ENCODE measurements at places on chromosomes 1 and 21.
A peak's percentile ranks its signal among the peaks of the same experiment; 100 is the strongest.

GRCh38 chr1:9900142-9901043 is 9.7 kb downstream of the CTNNBIP1 start:
- DNase-seq, result no peak

DNA sequence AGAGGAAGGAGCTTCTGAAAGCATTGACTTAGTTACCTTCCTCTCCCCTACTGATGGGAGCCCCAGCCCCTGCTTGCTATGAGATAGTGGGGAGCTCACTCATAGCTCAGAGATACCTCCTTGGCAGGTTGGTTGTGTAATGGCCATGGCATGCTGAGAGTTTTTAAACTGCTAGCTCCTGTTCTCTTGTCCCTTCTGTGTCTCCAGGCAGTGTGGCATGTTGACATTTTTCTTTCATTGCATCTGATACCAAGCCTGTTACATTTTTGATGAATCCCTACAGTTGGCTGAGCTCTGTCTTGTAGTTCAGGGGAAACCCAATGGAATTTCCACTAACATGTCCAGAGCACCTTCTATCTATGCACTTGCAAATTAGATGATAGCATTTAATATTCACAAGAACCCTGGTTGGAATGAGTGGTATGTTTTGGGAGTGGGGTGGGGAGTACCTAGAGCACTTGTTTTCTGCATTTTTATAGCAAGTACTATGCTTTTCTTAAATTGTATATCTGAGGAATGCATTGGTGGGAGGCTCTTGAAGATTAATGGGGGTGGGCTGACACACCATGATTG is 39.1 kb upstream of the EFCAB14 start:
- no peak for DNase-seq

DNA sequence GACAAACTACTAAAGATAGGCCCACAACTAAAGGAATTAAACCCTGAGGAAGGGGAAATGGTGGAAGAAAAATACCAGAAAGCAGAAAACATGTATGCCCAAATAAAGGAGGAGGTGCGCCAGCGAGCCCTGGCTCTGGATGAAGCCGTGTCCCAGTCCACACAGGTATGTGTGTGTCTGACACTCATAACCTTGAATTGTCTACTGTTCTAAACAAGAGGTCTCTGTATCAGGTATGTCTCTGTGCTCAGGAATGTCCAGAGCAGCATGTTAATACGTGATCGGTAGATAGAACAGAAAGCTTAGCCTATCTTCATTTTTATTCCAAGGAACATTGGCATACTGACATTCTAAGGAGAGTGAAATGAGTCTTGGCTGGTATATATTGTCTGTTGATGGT is 55.8 kb upstream of the BMP8A start:
- DNase-seq, result no peak

DNA sequence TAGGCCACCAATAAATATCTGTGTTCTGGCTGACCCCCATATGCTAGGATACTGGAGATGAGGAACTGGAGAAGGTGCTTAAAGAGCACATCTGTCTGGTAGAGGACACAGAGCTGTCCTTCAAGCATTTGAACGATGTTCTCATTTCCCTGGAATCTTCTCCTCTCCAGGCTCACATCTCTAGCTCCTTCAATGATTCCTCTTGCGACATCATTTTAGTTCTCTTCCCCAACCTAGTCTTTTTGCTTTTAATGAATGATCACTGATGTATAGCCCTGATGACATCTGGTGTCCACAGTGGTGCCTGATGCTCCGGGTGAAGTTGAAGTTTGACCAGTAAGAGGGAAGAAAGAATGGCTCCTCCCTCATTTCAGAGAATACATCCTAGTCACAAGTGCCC is 80.8 kb upstream of the UBE2U start:
- no peak for DNase-seq

DNA sequence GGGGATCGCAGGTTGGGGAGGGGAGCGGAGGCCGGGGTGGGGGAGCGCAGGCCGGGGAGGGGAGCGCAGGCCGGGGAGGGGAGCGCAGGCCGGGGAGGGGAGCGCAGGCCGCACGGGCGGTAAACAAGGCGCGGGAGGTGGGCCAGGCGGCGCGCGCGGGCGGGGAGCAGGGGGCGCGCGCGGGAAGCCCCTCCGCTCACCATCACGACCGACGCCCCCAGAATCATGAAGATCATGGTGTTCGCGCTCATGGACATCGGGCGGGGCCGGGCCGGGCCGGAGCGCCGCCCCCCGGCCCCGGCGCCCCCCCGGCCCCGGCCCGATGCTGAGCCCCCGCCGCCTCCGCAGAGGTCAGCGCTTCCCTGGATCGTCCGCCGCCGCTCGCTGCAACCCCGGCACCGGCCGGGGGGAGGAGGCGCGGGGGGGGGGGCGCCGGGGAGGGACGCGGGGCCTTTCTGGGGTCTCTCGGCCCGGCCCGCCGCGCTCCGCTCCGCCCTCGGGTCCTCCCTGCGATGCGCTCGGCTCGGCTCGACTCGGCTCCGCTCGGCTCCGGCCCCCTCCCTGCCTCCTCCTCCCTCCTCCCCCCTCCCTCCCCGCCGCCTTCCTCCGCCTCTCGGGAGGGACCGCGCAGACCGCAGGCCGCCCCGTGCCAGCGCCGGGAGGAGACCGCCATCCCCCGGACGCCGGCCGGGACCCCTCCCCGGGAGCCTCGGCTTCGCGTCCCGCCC is at the start of gene TMEM240:
TMEM240 (minus strand) TSS at position 535 of the 728 bp plus-strand sequence; CDS start at position 257, 278 bp downstream.
- DNase-seq, result peak; percentile 80

DNA sequence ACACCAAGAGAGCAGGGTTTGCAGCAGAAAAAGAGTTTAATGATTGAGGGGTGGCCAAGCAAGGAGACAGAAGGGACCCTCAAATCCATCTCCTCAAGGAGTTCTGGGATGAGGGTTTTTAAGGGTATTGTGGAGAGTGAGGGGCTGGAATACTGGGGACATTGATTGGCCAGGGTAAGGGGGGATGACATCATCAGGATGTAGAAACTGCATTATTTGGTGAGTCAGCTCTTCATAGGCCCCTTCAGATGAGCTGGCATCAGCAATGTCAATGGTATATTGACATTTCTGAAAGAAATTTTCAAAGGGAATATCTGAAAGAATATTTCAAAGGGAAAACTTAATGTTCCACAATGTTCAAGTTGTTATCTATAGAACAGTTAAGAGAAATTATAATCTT is 168.1 kb upstream of the SNX7 start:
- no peak for DNase-seq

GRCh38 chr1:165912638-165913037 is 85.2 kb downstream of the UCK2 start:
- DNase-seq, result no peak

DNA sequence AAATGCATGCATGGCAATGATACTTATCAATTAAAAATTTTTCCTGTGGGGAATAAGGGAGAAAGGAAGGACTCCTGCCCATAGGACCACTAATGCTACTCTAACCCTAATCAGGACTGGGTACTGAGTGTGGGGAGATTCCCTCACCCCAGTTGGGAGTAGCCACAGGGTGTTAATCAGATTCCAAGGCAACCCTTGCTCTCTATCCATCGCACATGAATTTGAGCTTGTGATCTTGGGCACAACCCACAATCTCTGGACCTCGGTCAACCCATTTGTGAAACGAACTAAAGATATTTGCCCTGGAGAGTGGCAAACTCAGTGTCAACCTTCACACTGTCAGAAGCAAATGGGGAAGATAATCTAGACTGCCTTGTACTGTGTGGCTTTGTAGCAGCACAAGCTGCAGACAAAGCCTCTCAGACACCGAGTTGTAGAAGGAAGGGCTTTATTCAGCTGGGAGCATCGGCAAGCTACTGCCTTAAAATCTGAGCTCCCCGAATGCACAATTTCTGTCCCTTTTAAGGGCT is 69.5 kb downstream of the SERINC2 start:
- no peak for DNase-seq

- no peak for DNase-seq
Observed at GRCh38 chr1:19567041-19567440, 77.1 kb upstream of the NBL1 start.

- no peak for DNase-seq
Observed at GRCh38 chr1:244341455-244342450, 110.0 kb downstream of the ADSS2 start.

GRCh38 chr1:50109647-50110075 is 941 bp downstream of the ELAVL4 start:
- peak; percentile 6 for DNase-seq

- DNase-seq, result peak; percentile 45
Observed at GRCh38 chr1:109193653-109194590, 19.8 kb upstream of the SARS1 start.

DNA sequence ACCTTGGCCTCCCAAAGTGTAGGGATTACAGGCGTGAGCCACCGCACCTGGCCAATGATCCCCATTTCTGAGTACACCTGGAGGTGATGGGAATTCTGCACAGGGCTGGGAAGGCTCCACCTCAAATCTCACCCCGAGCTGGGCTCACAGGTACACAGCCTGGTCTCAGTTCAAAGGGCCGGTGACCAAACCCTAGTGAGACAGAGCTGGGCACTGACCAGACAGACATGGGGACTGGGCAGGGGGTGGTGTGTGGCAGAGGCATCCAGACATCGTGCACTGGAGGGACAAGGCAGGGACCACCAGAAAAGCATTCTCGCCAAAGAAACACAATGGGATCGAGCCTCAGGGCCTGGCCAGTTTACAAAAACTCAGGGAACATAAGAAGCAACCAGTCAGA is 17.2 kb downstream of the LSS start:
- no peak for DNase-seq

- DNase-seq, result no peak
Observed at GRCh38 chr1:61241973-61242381, 159.6 kb downstream of the NFIA start.

- peak; percentile 85 for DNase-seq
Observed at GRCh38 chr1:17119076-17119772, at the start of gene PADI2. PADI2 (minus strand) TSS chr1:17119451; CDS start chr1:17119371, 80 bp downstream.

- DNase-seq, result no peak
Observed at GRCh38 chr1:228752258-228752657, 17.0 kb downstream of the RHOU start.

- no peak for DNase-seq
Observed at GRCh38 chr1:92752719-92753118, 32.2 kb downstream of the EVI5 start.

- no peak for DNase-seq
Observed at GRCh38 chr1:79895573-79895972, 889.0 kb upstream of the ADGRL4 start.

GRCh38 chr1:222096883-222097282 is 355.0 kb upstream of the DUSP10 start:
- no peak for DNase-seq

DNA sequence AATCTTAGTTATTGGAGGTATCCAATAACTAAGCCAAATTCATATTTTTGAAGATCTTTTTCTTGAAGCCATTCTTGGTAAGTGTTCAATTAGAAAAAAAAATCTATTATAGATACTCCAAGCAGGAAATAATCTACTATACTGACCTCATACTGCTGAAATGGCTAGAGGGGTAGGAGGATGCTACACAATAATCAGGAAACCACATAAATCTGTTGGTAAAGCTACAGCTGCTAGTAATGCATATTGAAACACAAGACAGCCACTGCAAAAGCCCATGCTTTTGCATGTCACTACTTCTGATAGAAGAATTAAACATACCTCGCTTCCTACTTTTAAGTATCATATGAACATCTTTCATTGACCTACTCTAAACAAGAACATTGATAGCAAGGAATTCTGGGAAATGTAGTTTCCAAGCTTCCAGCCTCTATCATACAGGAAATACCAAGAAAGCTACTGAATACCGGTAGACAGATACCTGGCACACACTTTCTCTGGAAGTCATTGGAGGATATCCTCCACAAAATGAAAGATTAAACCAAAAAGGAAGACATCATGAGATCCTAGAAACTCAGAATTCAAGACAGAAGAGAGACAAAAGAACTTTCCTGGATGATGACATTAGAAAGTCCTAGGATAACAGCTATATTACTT is 103.0 kb upstream of the VAV3 start:
- no peak for DNase-seq

DNA sequence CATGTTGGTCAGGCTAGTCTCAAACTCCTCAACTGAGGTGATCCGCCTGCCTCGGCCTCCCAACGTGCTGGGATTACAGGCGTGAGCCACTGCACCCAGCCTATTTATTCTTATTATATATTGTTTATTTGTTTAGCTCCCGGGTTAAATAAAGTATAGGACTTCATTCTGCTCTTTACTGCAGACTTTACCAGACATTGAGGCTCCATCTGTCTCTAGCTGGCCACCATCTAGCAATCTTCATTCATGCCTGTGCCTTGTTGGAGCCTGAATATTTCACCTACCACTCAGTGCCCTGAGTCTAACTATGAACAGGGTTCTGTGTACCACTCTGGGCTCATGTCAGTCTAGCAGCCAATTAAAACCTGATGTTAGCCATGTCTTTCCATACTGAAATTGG is 2.1 kb upstream of the DDAH1 start:
- DNase-seq, result no peak

DNA sequence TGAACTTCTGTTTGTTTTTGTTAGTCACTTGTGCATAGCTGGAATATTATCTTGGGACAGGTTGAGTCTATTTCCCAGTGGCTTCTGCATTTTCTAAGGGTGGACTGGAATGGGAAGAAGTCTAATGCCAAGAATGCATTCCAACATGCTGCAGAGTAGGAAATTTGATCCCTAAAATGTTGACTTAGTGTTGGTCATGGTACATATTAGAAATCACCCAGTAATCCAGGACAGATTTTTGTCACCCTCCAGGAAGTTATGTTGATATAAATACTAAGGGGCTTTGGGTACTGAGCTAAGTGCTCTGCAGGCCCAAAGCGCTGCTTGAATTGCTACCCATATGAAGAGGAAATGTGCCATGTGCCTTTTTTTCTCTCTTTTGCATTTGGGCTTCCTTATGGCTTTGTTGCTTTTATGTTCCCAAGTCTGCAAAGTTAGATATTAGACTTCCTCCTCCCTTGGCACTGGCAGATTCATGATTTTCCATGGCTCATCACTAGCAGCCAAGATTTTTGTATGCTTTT is 10.0 kb downstream of the ARID1A start:
- no peak for DNase-seq

GRCh38 chr1:94776474-94776873 is 43.7 kb upstream of the SLC44A3 start:
- no peak for DNase-seq

- no peak for DNase-seq
Observed at GRCh38 chr1:101313356-101313755, 76.5 kb downstream of the S1PR1 start.

DNA sequence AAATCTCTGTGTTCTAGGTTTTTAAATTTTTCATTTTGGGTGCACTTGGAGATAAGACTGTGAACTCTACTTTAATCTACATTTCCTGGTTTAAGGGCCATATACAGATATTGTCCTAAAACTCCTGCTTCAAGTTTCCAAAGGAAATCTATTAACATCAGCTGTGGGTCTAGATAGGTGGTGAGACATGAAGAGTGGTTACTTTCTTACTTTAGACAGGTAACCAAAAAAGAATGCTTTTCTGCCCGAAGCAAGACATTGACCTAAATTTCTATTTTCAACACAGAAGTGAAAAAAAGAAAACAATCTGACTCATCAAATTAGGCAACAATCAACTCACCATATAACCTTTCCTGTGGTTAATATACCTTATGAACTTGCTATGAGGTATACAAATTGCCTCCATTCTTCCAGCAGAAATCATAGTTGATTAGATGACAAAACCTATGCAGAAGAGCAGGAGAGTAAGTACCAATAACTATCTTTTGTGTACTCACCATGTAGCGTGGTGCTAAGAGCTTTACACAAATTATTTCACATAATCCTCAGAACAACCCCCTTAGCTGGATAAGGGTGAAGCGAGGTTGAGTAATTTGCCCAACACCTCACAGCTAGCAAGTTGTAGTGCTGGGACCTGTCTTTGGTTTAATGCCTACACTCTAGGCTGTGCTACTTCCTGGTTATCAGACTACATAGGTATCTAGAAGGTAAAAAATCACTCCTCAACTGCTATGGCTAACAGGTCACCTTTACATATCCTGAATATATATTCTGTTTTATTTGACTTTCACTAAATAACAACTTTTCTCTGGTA is 23.4 kb upstream of the PTPN14 start:
- no peak for DNase-seq

- no peak for DNase-seq
Observed at GRCh38 chr1:211495584-211495983, 3.6 kb upstream of the RD3 start.
